ENCODE measurements at places on chromosomes 3 and 15. TPM values are rescaled to one million over a fixed set of nuclear protein-coding genes. Genes with fewer than 3 reads are reported as not detected.

The NOX5 gene
- 0.12 TPM for polyA plus RNA-seq

The AMIGO3 gene
- 1.7 TPM for polyA plus RNA-seq

The MEGF11 gene
- 0.25 TPM for polyA plus RNA-seq

The DMXL2 gene
- 20.4 TPM for polyA plus RNA-seq

The NEK10 gene
- 4.2 TPM for polyA plus RNA-seq

The STRIT1 gene
- 13.5 TPM for polyA plus RNA-seq

The LRTM1 gene
- 72.5 TPM for polyA plus RNA-seq

The NR1I2 gene
- polyA plus RNA-seq: 0.42 TPM

The TMCO5A gene
- polyA plus RNA-seq: not detected

The CPNE9 gene
- not detected for polyA plus RNA-seq

The CILP gene
- polyA plus RNA-seq: 32.3 TPM

The CALML4 gene
- 7.1 TPM for polyA plus RNA-seq

The INSYN1 gene
- 11.3 TPM for polyA plus RNA-seq

The ACAN gene
- polyA plus RNA-seq: 23.0 TPM

The COL8A1 gene
- 1.1 TPM for polyA plus RNA-seq

The CLEC3B gene
- polyA plus RNA-seq: 78.5 TPM

The PTX3 gene
- 9.1 TPM for polyA plus RNA-seq

The NAA80 gene
- 6.9 TPM for polyA plus RNA-seq

The TEX9 gene
- polyA plus RNA-seq: 1.9 TPM

The IQCH gene
- polyA plus RNA-seq: 1.1 TPM

The GP5 gene
- polyA plus RNA-seq: 0.57 TPM

The PRRT3 gene
- polyA plus RNA-seq: 1.9 TPM

The IL17RC gene
- 21.4 TPM for polyA plus RNA-seq

The CHRNA5 gene
- 1.5 TPM for polyA plus RNA-seq

The TMEM158 gene
- polyA plus RNA-seq: 1.0 TPM
